Activated CD4-positive, alpha-beta T cell treated with anti-CD3 and anti-CD28 coated beads for 36 hours (primary cell): ENCODE measurements at places on chromosomes 13 and 19. TPM values are rescaled to one million over a fixed set of nuclear protein-coding genes. Genes with fewer than 3 reads are reported as not detected.

GRCh38 chr13:40390401-40390916 lies 276.0 kb downstream of the FOXO1 start:
- DNase-seq = no peak
- peak overlapping the region; percentile 13 for H3K27ac ChIP-seq
- H3K36me3 ChIP-seq = peaks cover 7% of the 10 kb centered on the region
- H3K27me3 ChIP-seq = no peaks in the 10 kb centered on the region
- H3K4me3 ChIP-seq = no peak overlapping the region

- no peaks in the 10 kb centered on the region for H3K36me3 ChIP-seq
- DNase-seq = peak; percentile 64
- no peak overlapping the region for H3K4me3 ChIP-seq
- H3K27me3 ChIP-seq = peaks cover 4% of the 10 kb centered on the region
- H3K4me1 ChIP-seq = peaks cover 12% of the 10 kb centered on the region
- no peak overlapping the region for H3K27ac ChIP-seq
Measured at GRCh38 chr19:14686411-14686810, 3.4 kb upstream of the ZNF333 start.

GRCh38 chr19:7846155-7846646 lies 16.2 kb downstream of the EVI5L start:
- no peaks in the 10 kb centered on the region for H3K27me3 ChIP-seq
- no peak overlapping the region for H3K27ac ChIP-seq
- H3K36me3 ChIP-seq = no peaks in the 10 kb centered on the region
- H3K4me3 ChIP-seq = no peak overlapping the region
- H3K4me1 ChIP-seq = no peaks in the 10 kb centered on the region

KIR2DL1 gene
- not detected for total RNA-seq

C19orf67 gene
- 0.21 TPM for total RNA-seq

THSD1 gene
- 0.19 TPM for total RNA-seq

PRR12 gene
- 21.0 TPM for total RNA-seq
